ENCODE measurements at places on chromosomes 4 and X.

DNA sequence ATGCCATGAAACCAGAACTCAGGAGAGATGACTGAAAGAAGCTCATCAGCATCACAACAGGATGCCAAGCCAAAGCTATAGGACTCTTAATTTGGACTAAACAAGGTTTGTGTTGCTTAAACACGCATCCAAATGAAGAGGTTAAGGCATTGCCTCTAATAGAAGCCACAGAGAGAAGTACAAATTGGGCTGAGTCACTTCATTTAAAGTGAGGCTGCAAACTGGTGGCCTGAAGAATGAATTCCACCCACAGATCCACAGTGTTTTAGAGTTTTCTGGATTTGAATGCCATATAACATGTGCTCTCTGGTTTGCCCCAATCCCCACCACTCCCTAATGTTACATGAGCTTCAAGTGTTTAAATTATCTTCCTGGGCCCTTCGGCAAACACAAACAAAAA is 103.5 kb downstream of the FIP1L1 start:
- DNase-seq: no peak

GRCh38 chr4:166252487-166253402 is 379.7 kb downstream of the TLL1 start:
- DNase-seq: no peak

- no peak for DNase-seq
Observed at GRCh38 chrX:151828439-151829080, 84.1 kb upstream of the MAGEA4 start.

DNA sequence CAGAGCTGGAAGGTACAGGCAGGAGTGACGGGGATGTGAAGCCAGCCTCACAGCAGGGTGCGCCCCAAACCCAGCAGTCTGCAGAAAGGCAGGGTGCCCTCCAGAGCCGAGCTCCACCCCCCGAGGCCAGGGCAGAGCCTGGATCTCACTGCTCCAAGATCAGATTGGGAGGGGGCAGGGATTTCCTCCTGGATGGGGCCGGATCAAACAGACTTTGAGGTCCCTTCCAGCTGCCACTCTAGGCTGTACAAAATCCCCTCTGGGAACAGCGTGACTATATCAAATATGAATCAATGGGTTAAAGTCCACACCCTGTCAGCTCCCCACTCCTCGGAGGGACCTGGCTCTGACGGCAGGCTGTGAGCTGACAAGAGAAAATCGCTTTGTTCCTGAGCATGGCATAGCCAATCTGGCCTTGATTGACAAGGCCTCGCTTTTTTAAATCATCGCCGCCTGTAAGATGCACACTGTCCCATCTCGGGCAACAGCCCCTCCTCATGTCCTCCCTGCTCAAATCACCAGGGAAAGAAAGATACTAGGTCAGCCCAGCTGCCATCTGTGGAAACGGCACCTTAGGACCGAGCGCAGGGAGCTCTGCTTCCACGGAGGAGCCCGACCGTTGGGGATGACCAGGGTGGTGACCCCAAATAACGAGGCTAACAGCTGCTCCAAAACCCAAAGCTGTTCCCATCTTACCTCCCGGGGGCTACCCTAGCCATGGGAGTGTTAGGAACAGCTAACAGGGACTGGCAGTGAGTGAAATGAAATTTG is 39.9 kb downstream of the PSAPL1 start:
- DNase-seq: no peak

- DNase-seq: no peak
Observed at GRCh38 chr4:128601991-128602695, 207.4 kb upstream of the JADE1 start.

GRCh38 chr4:121266982-121267381 is 102.9 kb upstream of the TNIP3 start:
- DNase-seq: no peak

DNA sequence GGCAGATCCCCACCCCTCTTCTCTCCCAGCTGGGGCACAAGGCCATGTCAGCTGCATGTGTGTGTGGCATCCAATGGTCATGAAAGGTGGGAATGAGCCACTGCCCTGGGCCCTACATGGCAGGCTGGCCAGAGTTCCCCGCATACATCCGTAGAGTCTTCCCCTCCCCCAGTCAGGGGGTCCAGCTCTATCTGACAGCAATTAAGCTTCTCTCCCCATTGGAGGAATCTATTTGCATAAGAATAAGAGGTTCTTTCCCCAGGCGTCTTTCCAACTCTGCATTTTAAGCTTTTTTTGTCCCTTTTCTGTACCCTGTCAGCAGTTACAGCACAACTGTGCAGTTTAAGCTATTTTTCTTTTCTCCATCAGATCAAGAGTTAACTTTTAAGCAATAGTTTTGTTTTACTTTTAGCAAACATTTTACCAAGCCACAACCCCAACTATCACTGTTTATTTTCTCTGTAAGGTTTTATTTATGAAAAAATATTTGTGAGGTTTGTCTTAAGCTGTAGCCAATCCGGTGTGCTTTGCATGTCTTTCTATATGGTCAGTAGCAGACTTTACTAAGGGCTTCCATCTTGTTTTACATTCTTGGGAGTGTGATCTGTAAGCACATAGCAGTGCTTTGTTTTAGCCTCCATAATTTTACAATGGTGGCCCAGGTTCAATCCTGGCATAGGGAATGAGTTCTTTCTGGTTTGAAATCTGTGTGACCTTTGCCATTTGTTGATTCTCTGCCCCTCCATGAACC is 28.7 kb downstream of the NLRP2B start:
- DNase-seq: no peak

DNA sequence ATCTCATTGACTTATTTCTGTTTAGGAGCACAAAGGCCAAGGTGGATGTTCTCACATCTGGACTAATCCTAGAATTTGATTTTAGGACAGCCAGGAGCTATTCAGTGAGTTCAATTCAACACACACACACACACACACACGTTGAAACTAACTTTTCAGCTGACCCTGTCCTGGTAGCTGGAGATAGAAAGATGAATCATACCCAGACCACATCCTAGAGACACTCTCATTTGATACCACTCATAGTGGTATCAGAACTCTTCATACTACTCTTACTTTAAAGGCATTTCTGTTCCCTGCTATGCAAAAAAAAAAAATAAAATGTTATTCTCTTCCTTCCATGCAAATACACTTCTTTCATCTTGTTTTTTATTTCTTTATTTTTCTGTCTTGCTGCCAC is 36.7 kb downstream of the KLF8 start:
- DNase-seq: no peak

- no peak for DNase-seq
Observed at GRCh38 chr4:118557298-118557851, 127.8 kb upstream of the METTL14 start.

DNA sequence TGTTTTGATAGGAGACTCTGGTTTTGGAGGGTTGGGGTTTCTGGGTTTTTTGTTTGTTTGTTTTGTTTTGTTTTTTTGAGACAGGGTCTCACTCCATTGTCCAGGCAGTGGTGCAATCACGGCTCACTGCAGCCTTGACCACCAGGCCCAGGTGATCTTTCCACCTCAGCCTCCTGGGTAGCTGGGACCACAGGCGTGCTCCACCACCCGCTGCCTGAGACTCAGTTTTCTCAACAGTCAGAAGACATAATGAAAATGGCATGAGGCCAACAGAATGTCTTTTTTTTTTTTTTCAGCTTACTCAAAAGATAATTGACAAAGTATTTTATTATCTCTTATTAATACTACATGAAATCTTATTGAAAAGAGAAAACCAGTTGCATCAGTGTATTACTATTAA is 32.4 kb downstream of the TNIP2 start:
- no peak for DNase-seq

DNA sequence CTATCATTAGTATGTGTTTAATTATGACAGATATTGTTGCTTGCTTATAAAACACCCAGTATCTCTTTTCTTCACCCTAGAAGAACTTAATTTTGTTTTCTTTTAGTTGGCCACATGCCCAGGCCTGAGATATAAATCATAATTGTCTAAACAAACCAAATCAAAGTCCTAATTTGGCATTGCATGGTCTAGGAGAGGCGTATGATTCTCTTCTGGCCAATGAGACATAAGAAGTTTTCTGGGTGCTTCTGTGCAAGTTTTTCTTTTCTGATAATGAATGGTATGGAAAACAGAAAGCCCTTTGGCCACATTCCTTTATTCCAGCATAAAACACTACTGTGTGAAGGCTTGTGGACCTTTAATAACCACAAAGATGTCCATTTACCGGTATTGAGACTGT is 192.9 kb upstream of the CTSO start:
- DNase-seq: no peak

- DNase-seq: no peak
Observed at GRCh38 chr4:80076681-80077080, 3.7 kb upstream of the ANTXR2 start.

GRCh38 chrX:97065066-97065465 is 181.4 kb downstream of the RPA4 start:
- no peak for DNase-seq

DNA sequence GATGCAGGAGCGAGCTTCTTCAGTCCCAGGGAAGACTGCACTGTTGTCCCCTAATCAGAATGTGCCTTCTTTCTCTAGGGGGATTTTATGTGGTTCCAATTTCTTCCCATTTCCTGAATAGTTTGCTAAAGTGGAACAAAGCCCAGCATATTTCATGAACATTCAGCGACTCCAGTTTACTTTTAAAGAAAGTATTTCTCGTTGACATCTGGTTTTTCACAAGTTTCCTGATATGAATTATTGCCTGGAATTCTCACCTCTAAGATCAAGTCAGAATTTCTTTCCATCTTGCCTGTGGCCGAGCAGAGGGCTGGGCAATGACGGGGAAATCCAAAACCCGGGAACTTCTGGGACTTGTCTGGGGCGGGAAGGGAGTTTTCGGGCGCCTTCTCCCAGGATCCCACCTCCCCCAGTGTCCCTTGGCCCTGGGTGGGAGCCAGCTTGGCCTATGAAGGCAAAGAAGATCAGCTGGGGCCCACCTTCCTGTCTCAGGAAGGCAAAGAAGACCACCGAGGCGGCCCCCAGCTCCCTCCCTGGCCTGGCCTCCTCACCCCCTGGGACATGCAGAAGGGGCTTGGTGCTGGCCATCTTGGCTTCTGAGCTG is 15.4 kb downstream of the SORCS2 start:
- DNase-seq: no peak

GRCh38 chr4:8227201-8227770 is 28.2 kb downstream of the SH3TC1 start:
- DNase-seq: no peak

All from activated T-cell treated with anti-CD3 and anti-CD28 coated beads, Interleukin-2, amount 50 U/mL, for 48 hours (primary cell).